Stimulated activated CD4-positive, alpha-beta T cell treated with anti-CD3 and anti-CD28 coated beads, TNF-alpha, amount 100 ng/mL, for 1 hour (primary cell): ENCODE measurements at places on chromosomes 1 and 21.
A peak's percentile ranks its signal among the peaks of the same experiment; 100 is the strongest.

DNA sequence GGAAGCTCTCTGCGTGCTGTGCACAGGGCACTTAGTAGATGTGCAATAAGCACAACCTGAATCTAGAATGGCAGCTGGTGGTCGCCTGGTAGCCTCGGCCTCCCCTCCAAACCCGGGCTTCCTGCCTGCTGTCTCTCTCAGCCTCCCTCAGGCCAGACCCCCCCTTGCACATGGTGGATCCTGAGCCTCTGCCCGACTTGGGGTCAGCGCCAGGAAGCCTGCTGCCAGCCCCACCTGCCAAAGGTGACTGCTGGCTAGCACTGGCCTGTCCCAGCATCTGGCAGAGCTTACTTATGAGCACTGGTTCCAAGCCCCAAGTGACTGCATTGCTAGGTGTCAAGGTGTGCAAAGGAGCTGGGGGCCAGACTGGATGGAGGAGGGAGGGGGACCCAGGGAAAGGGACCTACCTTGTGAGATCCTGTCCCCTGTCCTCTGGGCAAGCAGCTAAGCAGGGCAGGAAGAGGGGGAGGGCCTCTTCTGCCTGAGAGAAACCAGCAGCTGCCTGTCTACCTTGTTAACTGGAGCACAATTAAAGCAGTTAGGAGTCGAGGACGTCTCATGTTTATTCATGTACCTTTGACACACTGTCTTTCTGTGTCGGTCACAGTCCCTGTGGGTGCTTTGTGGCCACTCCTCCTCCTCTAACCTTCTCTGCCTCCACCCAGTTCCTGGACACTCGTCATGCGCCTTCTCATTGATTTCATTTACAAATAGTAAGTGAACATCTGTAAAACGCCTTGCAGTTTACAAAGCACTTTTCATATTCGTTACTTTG lies 100.9 kb downstream of the DDX20 start:
- DNase-seq: no peak

DNA sequence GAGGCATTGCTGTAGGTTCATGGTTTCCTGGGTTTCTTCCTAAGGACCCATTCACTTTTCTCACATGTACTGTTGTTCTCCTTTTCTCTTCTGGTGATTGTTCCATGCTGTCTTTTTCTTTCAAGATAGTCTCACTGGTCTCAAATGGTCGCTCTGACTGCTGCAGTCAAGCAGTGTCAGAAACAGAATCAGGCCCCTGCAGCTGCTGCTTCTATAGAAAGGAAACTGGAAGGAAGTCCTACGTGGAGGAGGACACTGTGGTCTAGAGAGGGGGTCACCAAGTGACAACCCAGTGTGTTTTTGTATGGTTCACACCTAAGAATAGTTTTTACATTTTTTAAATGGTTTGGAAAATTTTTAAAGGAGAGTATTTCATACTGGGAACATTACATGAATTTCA lies 2.4 kb downstream of the NECAP2 start:
- DNase-seq: no peak

DNA sequence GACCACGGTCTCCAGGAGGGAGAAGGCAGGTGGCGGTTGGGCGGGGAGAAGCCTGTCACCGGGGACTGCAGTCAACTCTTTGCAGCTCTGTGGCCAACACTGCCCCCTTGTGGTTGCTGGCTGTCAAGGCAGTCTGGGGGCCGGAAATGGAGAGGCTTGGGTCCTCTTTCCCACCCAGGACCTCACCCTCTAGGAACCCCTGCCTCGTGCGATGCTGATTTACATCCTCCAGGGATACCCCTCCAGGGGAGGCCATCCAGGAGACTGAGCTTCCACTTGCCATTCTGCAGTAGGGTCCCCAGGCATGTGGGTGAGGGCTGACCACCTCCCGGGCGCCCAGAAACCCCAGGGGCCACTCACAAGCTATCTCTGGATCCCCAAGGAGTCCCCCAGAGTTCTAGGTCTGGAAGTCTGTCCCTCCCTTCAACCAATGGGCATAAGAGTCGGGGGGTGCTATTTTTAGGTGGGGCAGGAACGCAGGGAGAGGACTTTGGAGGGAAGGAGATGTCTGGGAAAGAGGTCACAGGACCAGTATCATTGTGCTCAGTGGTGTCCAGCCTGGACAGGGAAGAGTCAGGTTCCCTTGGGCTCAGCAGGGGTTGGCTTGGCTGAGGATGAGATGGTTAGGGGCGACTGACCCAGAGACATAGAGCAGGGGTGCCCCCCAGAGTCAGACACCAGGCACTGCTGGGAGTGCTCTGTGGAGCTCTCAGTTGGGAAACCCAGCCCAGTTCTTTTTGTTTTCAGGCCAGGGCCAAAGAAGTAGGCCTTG lies 7.1 kb upstream of the GPR61 start:
- DNase-seq: peak; percentile 92

GRCh38 chr1:159879977-159880376 lies 17.5 kb upstream of the VSIG8 start:
- no peak for DNase-seq

GRCh38 chr1:94265906-94266305 lies 28.5 kb upstream of the ARHGAP29 start:
- no peak for DNase-seq

- no peak for DNase-seq
These were observed 859 bp upstream of the LRRC8B start for GRCh38 chr1:89523572-89524368.

DNA sequence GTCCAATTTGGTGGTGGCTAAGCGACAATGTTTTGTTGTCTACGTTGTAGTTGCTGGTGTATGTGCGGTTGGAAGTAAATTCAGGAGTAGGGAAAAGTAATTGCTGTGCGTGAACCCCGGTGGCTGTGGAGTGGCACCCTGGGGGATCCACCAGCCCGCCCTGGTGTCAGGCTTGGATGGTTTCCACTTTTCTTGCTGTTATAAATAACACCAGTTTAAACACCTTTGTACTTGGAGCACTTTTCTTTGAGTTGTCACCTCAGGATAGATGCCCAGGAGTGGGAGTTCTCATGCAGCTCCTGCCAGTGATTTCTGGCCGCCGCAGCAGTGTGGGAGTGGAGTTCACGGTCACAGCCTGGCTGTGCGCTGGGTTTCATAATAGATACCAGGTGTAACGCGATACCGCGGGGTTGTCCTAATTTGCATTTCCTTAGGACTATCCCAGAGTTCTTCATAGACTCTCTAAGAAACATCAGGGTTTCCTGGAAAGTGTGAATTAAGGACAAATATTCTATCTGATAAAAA lies 12.8 kb upstream of the TMEM200B start:
- no peak for DNase-seq

DNA sequence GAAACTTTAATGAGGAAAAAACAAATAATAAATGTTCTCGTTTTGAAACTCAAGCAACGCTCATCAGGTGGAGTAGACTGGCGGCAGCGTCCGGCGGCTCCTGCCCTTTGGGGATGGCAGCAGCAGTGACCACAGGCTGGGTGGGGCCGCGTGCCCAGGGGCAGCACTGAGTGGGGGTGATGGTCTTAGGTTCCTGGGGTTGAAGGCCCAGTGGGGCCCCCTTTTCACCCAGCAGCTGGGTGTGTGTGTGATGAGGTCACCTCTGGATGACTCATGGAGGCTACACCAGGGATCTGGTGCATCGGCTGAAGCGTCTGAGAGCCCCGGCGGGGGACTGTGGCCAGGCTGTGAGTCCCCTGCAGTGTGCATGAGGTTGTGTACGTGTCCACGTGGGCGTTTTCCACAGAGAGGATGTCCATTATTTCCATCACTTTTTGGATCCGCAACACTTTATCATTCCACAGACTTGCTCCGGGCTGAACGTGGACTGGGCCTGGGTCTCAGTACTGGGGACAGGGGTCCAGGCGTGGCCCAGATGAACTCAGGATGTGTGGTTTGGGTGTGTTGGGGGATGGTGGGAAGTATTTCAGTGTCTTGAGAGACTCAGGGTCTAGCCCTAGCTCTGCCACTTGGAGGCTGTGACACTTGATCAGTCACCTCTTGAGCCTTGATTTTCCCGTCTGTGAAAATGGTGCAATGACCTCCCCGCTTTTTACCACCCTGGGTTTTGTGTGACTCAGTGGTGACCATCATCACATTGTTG lies 25.6 kb downstream of the LDLRAP1 start:
- DNase-seq: no peak

- no peak for DNase-seq
These were observed 188.2 kb downstream of the AMY1C start for GRCh38 chr1:103937763-103938357.

GRCh38 chr1:183168308-183168707 lies 17.8 kb upstream of the LAMC2 start:
- no peak for DNase-seq

- no peak for DNase-seq
These were observed at the start of gene GPR37L1 for GRCh38 chr1:202122639-202123335. TSS of gene GPR37L1 (plus strand) at chr1:202122917. CDS start at chr1:202122964, 47 bp downstream.

DNA sequence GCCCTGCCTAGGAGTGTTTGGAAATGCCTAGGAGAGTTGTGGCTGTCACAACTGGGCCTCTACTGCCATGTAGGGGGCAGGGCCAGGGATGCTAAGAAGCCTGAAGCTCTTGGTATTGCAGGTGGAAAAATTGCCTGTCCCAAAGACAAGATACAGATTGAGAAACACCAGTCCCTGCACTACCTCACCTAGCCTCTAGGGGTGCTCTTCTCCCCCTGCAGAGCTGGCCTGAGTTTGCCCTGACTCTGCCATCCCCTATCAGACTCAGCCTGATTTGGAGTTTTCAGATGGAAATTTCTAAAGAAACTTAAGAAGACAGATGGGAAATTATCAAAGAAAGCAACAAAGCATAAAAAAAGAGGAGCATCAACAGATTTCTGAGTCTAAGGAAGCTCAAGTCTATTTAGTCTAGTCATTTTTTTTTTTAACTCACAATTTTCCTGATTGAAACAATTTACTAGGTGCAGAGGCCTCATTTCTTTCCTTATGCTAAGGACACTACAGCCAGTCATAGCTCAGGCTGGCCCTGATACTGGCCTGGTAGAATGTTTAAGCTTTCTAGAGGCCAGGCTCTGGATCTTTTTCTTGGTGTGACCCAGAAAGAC lies 61.4 kb upstream of the LRRN2 start:
- DNase-seq: peak; percentile 25

GRCh38 chr1:174764191-174764590 lies 235.6 kb upstream of the CACYBP start:
- DNase-seq: no peak

- no peak for DNase-seq
These were observed 13.4 kb downstream of the CACNA1E start for GRCh38 chr1:181496759-181497158.

GRCh38 chr1:152071123-152071522 lies 17.7 kb downstream of the TCHHL1 start:
- no peak for DNase-seq

GRCh38 chr1:21586846-21587601 lies 77.8 kb downstream of the ALPL start:
- DNase-seq: no peak

- no peak for DNase-seq
These were observed 446.6 kb downstream of the PLA2G4A start for GRCh38 chr1:187275346-187275745.

GRCh38 chr1:223142269-223142668 lies 779 bp downstream of the TLR5 start:
- no peak for DNase-seq

DNA sequence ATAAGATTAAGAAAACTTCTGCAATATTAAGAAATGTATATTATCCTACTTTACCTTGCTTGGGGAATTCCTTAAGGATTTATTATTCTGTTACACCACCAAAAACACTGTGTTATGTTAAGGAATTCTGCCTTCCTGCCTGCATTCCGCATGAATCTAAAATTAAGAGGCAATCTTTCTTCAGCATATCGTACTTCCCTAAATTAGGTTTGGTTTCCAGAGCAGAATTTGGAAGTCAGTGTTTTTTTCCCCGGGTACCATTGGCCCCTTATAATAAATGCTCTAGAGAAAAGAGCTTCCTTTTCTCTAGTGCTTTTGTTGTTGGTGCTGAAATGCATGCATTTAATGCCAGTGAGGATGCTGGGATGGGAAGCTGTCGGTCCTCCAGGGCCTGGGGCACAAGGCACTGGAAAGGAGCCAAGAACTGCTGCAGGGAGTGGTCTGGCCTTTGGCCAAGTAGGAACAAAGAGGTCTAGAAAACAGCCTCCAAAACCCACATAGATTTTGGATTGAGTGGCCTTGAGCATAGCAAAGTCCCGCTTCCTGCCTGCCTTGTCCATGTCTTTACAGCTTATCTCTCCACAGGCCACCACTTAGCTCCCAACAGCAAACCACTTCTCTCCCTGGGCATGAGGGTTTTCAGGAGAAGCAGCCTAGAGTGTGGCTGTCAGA lies 69.9 kb downstream of the RRAGC start:
- no peak for DNase-seq

DNA sequence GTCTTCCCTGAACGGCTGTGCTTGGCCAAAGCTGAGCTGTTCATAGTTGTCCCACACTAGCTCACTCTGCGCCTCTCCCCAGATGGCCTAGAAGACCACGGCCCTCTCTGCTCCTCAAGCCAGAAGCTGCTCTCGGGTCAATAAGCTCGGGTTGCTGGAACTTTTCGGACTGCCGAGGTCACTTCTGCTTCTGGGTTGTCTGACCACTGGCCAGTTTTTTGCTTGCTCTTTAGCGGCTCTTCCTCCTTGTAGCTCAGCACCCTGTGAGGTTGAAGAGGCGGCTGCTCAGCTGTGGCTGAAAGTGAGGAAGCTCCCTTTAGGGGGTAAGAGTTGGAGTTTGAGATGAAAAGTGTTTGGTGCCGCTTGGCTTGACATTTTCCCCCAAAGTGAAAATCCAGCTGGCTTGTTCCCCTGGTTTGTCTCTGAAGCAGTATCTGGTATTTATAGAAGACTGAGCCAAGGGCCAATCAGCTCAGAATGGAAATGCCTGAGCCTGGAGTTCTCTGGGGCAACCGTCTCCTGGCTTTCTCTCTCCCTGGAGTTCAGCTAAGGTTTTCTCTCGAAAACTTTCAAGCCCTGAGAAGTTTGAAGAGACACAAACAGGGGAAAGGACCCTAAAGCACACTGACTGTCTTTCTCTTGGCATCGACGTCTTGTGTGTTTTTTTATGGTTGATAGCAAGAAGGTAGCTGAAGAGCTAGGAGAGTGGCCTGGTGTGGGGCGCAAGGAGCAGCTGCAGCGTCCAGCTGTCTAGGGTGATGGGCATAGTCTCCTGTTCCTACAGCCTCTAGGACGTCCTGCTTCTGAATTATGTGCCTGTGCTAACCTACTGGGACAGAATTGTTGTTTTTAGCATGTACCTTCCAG lies 72.0 kb downstream of the SYT6 start:
- DNase-seq: no peak

GRCh38 chr21:42937960-42938605 lies 12.7 kb upstream of the ERVH48-1 start:
- no peak for DNase-seq

- no peak for DNase-seq
These were observed 10.4 kb downstream of the OLIG1 start for GRCh38 chr21:33080376-33080775.

GRCh38 chr1:32010246-32010645 lies 3.4 kb upstream of the KHDRBS1 start:
- no peak for DNase-seq

DNA sequence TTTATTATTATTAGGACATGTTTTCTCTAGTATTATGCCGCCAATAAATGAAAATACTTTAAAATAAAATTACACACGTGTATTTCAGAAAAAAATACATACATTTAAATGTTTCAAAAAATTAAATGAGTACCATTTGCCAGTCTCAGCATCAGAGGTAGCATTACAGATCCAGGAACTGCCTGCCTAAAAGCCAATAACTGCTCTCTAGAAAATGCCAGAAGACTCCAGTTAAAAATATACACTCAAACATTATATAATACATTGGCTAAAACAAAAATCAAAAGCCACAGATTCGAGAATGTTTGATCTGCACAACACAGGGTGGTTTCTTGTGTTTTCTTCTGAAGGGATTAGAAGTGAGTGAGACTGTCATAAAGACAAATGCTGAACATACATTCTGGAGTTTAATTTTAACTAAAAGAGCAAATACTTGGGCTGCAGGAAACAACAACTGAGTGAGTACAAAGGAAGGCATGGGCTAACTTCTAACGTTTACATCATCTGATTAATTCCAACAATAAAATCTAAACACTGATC lies 105.5 kb downstream of the RERE start:
- no peak for DNase-seq
